Right ventricle myocardium superior (tissue), 1 donor: ENCODE measurements at places on chromosomes 6 and 20.

DNA sequence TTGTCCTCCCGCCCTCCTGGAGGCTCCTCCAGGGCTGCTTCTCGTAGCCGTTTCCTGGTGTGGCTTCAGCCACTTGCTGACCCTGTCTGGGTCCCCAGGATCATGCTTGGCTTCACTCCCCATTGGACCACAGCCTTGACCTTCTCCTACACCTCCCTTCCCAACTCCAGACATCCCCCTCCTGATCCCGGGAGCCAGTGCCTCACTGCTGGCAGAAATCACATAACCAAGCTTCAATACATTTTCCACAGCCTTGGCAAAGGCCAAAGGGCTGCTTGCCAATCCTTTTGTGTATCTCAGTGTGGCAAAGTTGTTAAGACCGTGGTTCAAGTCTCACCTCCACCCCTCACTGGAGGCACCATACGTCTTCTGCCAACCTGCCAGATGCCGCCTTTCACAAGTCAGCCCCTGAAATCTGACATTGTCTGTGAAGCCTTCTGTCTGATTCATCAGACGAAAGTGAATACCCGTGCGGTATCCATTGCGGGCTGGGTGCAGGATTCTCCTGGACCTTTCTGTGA is 60.1 kb downstream of the PHACTR3 start:
- no peak for DNase-seq

DNA sequence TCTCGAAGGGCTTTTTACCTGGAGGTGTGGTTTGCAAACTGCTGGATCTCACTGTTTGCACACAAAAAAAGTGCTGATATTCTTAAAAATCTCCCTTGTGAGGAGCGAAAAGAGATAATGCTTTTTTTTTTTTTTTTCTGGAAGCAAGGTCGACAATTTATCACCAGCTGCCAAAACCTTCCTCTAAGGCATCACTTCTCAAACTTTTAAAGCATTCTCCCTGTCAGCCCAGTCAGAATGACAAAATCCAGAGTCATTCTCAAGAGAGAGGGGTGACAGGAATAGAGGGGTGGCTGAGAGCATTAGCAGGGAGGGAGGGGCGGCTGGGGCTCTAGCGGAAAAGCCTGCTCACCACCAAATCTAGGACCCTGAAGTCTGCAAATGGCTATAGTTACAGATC is 137.2 kb upstream of the ARMC2 start:
- DNase-seq: no peak

DNA sequence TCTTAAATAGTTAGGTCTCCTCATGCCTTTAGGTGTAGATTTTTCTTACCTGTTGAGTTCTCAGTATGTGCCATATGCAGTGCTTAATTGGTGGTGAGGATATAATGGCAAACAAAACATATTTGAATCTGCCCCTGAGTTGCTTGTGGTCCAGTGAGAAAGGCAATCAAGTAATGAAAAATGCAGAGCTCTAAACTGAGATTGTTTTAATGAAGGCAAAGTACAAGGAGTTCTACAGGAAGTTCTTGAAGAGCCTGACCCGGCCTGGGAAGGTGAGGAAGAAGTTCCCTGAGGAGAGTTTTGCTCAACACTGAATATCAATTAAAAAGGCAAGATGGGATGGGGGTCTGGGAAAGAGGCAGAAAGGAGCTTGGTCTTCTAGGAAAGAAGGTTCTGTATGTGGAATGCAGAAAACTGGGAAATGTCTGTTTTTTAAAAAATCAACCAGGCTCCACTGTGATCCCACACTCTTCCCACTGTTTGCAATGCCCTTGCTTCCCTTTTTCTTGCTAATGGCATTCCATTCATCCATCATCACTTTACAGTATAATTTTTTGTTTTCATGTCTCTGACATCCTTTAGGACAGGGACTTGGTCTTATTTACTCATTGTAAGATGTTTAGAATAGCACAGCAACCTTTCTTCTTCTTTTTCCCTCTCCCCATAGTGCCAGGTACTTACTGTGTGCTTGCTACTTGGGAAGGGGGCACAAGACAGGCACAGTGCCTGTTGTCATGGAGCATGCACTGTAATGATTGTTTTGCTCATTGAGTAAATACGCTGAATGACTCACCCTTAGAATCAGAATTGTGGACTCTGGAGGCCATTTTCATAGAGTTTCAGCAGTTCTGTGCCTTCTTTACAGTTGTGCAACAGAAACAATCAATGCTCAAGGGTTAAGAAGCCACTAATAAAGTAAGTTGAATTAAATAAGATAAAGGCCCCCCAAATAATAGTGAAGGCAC is 64.3 kb downstream of the ANKS1A start:
- no peak for DNase-seq

- DNase-seq: no peak
Observed at GRCh38 chr6:4522453-4522852, 253.8 kb upstream of the CDYL start.
